Activated naive CD8-positive, alpha-beta T cell treated with anti-CD3 and anti-CD28 coated beads for 36 hours (primary cell): ENCODE measurements at places on chromosomes 5 and 9. TPM values are rescaled to one million over a fixed set of nuclear protein-coding genes. Genes with fewer than 3 reads are reported as not detected.

DNA sequence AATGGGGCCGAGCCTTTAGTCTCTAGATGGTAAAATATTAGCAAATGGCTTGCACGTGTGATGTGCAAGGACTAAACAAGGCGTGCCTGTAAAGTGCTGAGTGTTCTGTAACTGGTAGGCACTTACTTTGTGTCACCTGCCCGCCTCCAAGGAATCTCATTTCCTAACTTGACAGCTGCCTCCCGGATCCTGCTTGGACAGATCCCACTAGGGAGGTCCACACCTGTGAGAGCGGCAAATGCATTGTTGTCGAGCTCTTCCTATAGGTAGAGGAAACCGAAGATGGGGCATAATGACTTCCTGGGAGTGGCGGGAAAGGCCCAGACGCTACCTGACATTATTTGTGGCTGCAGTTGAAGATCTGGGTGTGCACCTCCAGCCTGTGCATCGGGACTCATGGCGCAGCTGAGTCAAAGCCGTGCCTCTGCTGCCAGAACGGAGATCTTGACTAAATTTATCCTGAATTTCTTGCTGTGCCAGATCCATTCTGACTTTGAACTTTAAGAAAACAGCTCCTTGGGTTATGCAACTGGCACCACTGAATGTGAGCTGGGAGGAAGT is 79.8 kb downstream of the TENT4A start:
- H3K36me3 ChIP-seq = no peaks in the 10 kb centered on the region
- DNase-seq = no peak
- no peak overlapping the region for H3K4me3 ChIP-seq
- no peak overlapping the region for H3K27ac ChIP-seq
- H3K27me3 ChIP-seq = peaks cover 3% of the 10 kb centered on the region

DNA sequence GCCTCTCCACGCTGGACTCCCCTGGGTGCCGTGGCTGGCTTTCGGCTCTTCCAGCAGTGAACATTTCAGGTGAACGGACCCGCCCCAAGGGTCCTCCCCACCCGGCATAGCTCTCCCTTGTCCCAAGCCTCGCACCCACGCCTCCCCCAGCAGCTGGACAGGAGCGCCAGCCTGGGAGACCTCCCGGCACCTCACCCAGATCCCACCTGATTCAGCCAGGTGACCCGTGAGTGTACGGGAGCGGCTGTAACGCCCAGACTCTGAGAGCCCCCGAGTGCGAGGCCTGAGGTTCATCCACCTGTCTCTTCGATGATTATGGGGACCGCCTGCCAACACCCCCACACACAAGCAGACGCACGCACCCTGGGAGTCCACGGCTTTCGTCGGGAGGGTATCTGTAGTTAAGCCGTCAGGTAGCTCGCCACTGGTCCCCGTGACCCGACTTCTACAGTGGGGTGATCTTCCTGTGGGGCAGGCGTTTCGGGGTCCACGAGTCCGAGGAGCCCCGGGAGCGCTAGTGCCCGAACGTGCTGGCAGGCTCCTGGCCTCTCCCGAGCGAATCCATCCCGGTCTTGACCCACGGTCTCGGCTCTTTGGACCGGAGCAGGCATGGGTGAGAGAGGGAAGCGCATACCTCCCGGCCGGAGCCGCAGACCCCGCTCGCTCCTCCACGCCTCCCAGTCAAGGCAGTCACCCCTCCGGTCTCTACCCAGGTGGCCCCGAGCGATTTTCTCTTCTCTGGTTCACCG is 14.9 kb downstream of the TRIM7 start:
- peak overlapping the region; percentile 88 for H3K4me3 ChIP-seq
- peaks cover 45% of the 10 kb centered on the region for H3K4me1 ChIP-seq
- peaks cover 13% of the 10 kb centered on the region for H3K36me3 ChIP-seq
- H3K27ac ChIP-seq = peak overlapping the region; percentile 98

DNA sequence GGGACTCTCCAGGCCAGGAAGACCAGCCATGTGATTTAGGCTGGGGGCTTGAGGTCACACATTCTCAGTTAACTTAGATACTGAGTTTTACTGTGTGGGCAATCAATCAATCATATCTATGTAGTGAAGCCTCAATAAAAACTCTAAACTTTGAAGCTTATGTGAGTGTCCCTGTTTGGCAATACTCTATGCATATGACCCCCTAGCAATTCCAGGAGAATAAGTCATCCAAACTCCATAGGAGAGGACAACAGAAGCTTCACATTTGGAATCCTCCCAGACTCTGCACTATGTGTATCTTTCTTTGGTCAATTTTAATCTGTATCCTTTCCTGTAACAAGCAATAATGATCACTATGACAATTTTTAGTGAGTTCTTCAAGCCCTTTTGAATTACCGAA is 216.8 kb upstream of the RGMB start:
- no peaks in the 10 kb centered on the region for H3K36me3 ChIP-seq
- DNase-seq = no peak
- no peaks in the 10 kb centered on the region for H3K4me1 ChIP-seq
- no peak overlapping the region for H3K4me3 ChIP-seq
- H3K27ac ChIP-seq = no peak overlapping the region

DNA sequence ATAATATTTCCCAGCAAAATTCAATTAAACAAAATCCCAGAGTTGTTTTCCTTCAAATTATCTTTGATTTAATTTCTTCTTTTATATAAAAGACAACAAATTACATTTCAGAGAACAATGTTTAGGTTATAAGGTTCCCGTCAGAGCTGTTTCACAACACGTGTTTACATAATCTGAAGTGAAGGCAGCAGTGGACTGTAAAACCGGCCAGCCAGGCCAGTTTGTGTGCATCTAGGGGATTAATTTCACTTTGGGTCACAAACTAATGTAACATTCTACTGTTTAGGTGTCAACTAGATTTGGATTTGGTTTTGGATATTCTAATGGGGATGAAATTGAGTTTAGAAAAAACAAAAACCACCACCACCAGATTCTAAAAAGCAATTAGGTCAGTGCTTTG is 86.5 kb upstream of the PLPP1 start:
- DNase-seq = no peak
- H3K4me1 ChIP-seq = peaks cover 6% of the 10 kb centered on the region

DNA sequence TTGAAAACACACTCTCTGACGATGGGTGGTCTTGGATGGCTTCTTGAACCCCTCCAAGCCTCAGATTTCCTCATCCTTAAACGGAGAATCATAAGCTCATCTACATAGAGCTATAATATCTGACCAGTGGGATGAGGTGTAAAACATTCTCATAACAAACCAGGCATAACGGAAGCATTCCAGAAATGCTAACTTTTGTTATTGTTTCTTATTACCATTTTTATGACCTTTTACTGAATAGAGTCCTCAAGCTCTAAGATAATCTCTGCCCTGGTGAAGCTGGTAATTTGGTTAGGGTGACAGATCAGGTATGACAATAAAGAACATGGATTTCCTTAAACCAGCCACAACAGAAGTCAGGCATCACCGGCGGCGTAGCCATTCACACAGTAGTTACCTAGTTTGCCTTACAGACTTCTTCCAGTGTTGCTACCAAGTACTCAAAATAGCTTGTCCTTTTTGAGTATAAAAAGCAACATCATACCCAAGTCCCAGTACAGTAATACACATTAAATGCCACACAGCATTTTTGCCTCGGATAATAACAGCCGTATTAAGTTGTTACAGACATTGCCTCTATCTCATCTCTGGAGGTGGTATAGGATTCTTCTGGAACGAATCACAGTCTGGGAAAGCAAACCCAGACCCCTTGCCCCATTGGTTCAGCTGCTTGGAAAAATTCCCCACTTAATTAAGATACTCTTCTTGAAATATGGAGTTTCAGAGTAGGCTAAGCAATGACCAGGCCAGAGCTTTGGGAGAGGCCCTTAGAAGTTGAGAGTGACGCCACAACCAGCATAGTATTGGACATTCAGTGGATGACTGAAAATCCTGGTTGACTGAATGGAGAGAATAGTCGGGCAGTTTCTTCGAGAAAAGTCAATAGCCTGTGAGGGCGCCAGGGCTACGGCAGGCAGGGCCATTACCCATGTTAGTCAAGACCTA is 252.5 kb downstream of the SLIT3 start:
- no peaks in the 10 kb centered on the region for H3K36me3 ChIP-seq
- peaks cover 2% of the 10 kb centered on the region for H3K4me1 ChIP-seq
- peaks cover 11% of the 10 kb centered on the region for H3K27me3 ChIP-seq
- DNase-seq = no peak
- no peak overlapping the region for H3K4me3 ChIP-seq
- no peak overlapping the region for H3K27ac ChIP-seq

DNA sequence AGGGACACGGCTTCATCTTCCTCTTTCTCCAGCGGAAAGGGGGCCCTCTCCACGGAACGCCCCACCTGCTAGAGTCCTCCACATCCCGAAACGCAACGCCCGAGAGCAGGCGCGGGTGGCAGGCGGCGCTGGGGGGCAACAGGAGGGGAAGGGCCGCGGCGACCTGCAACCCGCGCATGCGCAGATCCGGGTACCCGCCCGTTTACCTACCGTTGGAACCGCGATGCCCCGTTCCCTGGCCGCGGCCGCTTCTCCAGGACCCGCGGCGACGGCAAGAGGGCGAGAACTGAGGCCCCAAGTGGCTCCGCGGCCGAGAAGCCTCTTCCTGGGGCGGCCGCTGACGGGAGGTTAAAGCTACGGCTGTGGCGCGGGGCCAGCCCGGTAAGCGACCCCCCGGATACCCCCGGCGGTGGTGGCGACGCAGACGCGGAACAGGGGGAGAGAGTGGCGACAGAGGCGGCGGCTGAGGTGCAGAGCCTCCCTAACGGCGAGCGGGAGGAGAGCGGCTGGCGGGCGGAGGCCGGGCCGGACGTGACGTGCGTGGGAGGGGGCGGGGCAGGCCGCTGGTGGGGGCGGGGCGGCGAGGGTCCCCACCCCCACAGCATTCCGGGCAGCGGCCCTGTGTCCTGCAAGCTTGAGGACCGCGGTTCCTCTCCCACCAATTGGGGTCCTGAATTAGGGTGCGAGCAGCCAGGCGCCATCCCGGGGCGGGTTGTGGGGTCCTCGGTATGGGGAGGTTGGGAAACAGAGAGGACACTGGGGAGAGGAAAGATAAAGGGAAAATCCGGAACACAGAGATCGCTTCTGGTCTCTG is at the start of gene FAM13B:
Gene FAM13B (minus strand): TSS at position 508 of the 814 bp plus-strand sequence. CDS start 13,968 bp downstream, outside the sequence.
- peaks cover 21% of the 10 kb centered on the region for H3K36me3 ChIP-seq
- H3K4me3 ChIP-seq = peak within 1 kb of the TSS; percentile 98
- peak within 1 kb of the TSS; percentile 92 for H3K27ac ChIP-seq
- peaks cover 40% of the 10 kb centered on the region for H3K4me1 ChIP-seq

GRCh38 chr5:171857489-171857876 is 71.9 kb downstream of the SMIM23 start:
- peaks cover 12% of the 10 kb centered on the region for H3K4me1 ChIP-seq
- H3K36me3 ChIP-seq = peaks cover 37% of the 10 kb centered on the region
- no peak for DNase-seq
- H3K4me3 ChIP-seq = no peak overlapping the region
- H3K27me3 ChIP-seq = no peaks in the 10 kb centered on the region

- DNase-seq = no peak
- no peaks in the 10 kb centered on the region for H3K36me3 ChIP-seq
- no peaks in the 10 kb centered on the region for H3K4me1 ChIP-seq
- H3K27me3 ChIP-seq = peaks cover 11% of the 10 kb centered on the region
- no peak overlapping the region for H3K27ac ChIP-seq
- no peak overlapping the region for H3K4me3 ChIP-seq
These were observed 152.6 kb upstream of the MSX2 start for GRCh38 chr5:174571662-174572397.

- peaks cover 16% of the 10 kb centered on the region for H3K27me3 ChIP-seq
- no peak overlapping the region for H3K4me3 ChIP-seq
- no peak overlapping the region for H3K27ac ChIP-seq
- H3K36me3 ChIP-seq = no peaks in the 10 kb centered on the region
- H3K4me1 ChIP-seq = no peaks in the 10 kb centered on the region
These were observed 711.8 kb upstream of the WWC1 start for GRCh38 chr5:167579693-167580055.

GRCh38 chr9:87545858-87546257 is 48.2 kb downstream of the DAPK1 start:
- no peak for DNase-seq
- no peak overlapping the region for H3K4me3 ChIP-seq
- no peak overlapping the region for H3K27ac ChIP-seq

- H3K36me3 ChIP-seq = no peaks in the 10 kb centered on the region
- peaks cover 2% of the 10 kb centered on the region for H3K27me3 ChIP-seq
- H3K4me3 ChIP-seq = no peak overlapping the region
- DNase-seq = no peak
These were observed 84.7 kb downstream of the CSNK1A1 start for GRCh38 chr5:149466457-149466972.

DNA sequence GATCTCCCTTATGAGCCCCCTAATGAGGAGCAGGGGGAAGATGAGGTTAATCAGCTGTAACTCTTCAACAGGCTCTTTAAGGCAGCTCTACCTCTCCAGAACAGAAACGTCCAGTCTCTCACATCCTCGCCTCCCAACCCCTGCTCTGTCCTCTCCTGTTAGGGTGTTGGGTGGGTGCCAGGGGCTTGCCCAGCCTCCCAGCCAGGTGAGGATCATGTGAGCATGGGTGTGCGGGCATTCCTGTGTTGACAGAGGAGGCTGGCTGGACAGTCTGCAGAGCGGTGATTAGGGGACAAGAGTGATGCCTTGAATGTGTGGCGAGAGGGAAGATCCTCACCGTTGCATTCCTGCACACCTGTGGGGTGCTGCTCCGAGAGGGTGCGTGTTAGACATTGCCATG is 51.7 kb downstream of the CCDC180 start:
- H3K4me3 ChIP-seq = no peak overlapping the region
- H3K27ac ChIP-seq = no peak overlapping the region
- no peak for DNase-seq
- H3K36me3 ChIP-seq = no peaks in the 10 kb centered on the region

- H3K4me3 ChIP-seq = peak overlapping the region; percentile 44
- H3K27me3 ChIP-seq = peaks cover 48% of the 10 kb centered on the region
- no peak overlapping the region for H3K27ac ChIP-seq
- peaks cover 8% of the 10 kb centered on the region for H3K4me1 ChIP-seq
These were observed 293.9 kb downstream of the ZSWIM6 start for GRCh38 chr5:61625681-61626621.

GRCh38 chr9:115117999-115118878 is at the start of gene TNC:
Gene TNC, minus strand, starts transcription at chr9:115118157. Its CDS starts 27,139 bp downstream, at chr9:115091018.
- DNase-seq = no peak
- H3K36me3 ChIP-seq = no peaks in the 10 kb centered on the region
- no peak within 1 kb of the TSS for H3K27ac ChIP-seq

GRCh38 chr5:169548315-169548714 is 35.3 kb upstream of the SPDL1 start:
- H3K4me1 ChIP-seq = peaks cover 3% of the 10 kb centered on the region
- DNase-seq = no peak
- peaks cover 72% of the 10 kb centered on the region for H3K27me3 ChIP-seq
- H3K4me3 ChIP-seq = no peak overlapping the region
- no peaks in the 10 kb centered on the region for H3K36me3 ChIP-seq
- no peak overlapping the region for H3K27ac ChIP-seq

The DEPDC1B gene
- 25.5 TPM for total RNA-seq

The CDC20B gene
- not detected for total RNA-seq

The MEIKIN gene
- not detected for total RNA-seq

The SPATA31C1 gene
- total RNA-seq = not detected

The HSPB3 gene
- not detected for total RNA-seq

The NMUR2 gene
- not detected for total RNA-seq

The CTSL gene
- total RNA-seq = 1.4 TPM

The MARCHF11 gene
- total RNA-seq = not detected

The WASHC1 gene
- 15.1 TPM for total RNA-seq

The CTNND2 gene
- total RNA-seq = not detected

The FRMD3 gene
- 0.80 TPM for total RNA-seq

The SLC6A18 gene
- total RNA-seq = not detected

The CREBRF gene
- 8.6 TPM for total RNA-seq

The IFNA13 gene
- not detected for total RNA-seq

The BARHL1 gene
- total RNA-seq = not detected
